ENCODE measurements at places on chromosomes 1 and 21.

DNA sequence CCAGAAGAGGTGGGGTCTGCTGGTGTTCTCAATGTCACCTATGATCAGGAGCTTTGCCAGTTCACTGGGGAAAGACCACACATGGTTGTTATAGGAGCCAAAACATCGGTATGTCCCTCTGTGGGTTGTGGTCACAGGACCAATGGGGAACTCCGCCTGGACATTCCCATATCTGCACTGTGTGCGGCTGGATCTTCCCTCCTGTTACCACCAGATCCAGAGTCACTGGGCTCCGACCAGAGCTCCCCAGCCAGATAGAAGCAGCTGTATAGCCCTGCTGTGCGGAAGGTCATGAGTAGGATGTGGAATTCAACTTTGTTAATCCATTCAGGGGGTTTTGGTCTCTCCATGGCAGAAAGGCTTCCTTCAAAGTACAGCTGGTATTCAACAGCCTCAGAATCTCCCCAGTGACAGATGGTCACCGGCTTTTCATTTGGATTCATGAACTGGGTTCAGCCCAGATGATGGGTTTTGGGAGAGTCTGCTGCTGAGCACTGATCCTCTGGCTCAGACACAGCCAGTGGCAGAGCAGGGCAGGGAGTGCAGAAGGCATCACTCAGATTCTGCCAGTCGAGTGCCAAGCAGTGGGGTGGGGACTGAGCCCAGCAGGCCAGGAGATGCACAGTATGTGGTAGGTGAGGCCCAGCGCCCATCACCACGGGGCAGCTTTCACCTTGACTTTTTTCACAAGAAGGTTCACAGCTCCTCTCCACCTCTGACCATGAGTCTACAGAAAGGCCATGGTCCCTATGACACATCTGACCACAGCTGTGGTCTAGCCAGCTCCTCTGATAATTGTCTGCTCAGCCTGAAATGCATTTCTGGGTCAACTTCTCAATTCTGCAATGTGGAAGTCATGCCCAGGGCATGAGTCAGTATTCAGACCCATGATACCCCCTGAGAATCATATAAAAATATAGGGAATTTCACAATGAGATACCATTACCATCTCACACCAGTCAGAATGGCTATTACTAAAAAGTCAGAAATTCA lies 2.9 kb upstream of the SHCBP1L start:
- DNase-seq, result no peak

GRCh38 chr1:27301052-27301422 lies 20.9 kb upstream of the TMEM222 start:
- DNase-seq, result no peak

GRCh38 chr21:45858180-45858579 lies 123.4 kb upstream of the COL6A1 start:
- DNase-seq, result no peak

- no peak for DNase-seq
These were observed 13.3 kb downstream of the PLPPR5 start for GRCh38 chr1:98991127-98992012.

- no peak for DNase-seq
These were observed 8.0 kb downstream of the KIAA1614 start for GRCh38 chr1:180920702-180921101.

- no peak for DNase-seq
These were observed 25.2 kb downstream of the CDC42 start for GRCh38 chr1:22077728-22078127.

DNA sequence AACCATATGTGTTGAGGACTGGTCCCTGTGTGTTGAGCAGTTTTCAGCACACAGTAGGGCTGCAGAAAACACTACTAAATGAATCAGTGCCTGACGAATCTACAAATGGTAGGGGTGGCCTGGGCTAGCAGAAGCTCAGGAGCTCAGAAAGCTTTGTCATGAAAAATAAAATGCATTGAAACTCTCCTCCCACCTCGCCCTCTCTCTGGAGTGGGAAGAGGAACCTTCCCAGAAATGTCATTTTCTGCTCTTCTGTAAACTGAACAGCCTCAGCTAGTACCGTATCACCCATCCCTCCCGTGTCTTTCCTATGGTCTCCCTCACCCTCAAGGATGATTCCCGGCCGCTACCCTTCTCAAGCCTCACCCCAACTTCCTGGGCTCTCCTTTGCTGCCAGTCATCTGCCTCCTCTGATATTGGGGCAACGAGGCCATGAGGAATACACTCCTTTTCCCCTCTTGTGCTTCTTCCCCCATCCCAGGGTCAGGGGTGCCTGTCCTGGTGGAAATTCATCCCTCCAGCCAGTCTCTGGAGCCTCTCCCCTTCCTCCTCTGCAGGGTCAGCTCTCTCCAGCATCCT lies 734.5 kb downstream of the PTPRU start:
- DNase-seq, result no peak

DNA sequence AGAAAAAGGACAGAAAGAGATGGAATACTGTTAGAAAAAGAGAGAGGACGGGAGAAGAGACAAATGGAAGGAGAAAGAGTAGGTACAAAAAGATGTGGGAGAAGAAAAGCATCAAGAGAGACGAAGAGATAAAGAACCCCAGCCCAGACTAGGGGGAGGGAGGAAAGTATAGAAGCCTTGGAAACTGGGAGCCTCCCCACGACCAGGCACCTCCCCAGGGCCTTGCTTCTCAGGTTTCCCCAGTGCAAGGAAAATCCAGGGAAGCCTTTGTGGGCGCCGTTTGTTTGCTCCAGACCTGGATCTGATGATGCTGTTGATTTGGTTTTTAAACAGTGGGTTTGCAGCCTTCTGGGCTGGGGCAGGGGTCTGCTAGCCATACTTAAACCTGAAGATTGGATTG lies 15.2 kb upstream of the ALX3 start:
- DNase-seq, result no peak

DNA sequence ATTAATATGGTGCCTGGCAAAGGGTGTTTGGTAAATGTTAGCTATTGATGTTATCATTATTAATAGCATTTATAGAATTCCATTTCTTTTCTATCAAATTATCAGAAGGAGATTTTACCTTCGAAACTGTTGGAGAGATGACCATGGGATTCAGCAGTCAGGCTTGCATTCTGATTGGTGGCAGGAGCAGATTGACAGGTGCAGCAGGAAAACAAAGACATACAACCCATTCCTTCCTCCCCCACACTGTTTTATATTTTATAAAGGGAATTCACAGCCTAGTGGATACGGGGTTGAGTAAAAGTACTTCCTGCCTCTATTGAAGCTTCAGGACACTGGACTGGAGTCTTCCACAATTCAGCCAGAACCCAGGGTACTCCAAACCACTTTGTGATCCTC lies 55.1 kb upstream of the SYT14 start:
- no peak for DNase-seq

GRCh38 chr1:223870617-223871574 lies 25.1 kb upstream of the TP53BP2 start:
- DNase-seq, result no peak

- no peak for DNase-seq
These were observed 41.0 kb downstream of the KCNH1 start for GRCh38 chr1:211092955-211093354.

- DNase-seq, result no peak
These were observed 8.1 kb upstream of the TMEM183A start for GRCh38 chr1:202998836-202999750.

DNA sequence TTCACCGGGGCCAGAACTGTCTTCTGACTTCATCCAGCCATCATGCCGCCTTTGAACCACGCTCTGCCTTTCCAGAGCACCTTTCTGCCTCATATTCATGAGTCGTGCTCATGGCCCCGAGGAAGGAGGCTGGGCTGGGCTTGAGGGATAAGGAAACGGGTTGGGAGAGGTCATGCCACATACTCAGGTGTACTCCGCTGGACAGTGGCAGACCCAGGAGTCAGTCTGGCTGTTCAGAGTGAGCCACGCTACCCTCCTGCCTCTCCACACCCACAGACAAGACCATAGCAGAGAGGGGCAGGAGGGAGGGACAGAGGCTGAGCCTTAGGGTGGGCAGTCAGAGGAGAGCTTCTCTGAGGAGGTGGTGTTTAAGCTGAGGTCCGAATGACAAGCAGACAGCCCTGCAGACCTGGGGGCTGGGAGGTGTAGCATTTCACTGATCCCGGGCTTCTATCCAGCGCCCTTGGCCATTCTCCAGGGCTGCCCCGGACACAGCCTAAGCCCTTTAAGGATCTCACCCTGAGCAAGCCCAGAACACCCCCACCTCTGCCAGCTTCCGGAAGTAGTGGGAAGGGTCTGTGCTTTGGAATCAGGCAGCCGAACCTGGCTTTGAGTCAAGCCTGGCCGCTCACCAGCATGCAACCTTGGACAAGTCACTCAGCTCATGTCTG lies 102.3 kb downstream of the LACTBL1 start:
- DNase-seq, result no peak

GRCh38 chr21:40681164-40681859 lies 165.6 kb downstream of the DSCAM start:
- no peak for DNase-seq

DNA sequence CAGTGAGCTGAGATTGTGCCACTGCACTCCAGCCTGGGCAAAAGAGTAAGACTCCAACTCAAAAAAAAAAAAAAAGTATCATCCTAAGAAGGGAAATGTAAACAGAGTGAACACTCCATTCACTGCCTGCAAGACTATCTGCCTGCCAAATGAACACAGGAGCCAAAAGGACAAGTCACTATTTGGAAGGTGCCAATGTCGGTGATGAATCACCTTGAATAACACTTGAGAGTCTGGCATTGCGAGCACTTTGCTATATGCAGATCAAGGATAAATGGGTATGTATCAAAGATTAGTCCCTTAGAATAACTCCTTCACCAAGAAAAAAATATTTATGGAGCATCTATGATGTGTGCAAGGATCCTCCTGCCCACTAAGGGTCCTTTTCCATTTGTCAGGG lies 6.6 kb downstream of the UBR4 start:
- no peak for DNase-seq

GRCh38 chr1:189141056-189141455 lies 1336.6 kb downstream of the BRINP3 start:
- DNase-seq, result no peak

DNA sequence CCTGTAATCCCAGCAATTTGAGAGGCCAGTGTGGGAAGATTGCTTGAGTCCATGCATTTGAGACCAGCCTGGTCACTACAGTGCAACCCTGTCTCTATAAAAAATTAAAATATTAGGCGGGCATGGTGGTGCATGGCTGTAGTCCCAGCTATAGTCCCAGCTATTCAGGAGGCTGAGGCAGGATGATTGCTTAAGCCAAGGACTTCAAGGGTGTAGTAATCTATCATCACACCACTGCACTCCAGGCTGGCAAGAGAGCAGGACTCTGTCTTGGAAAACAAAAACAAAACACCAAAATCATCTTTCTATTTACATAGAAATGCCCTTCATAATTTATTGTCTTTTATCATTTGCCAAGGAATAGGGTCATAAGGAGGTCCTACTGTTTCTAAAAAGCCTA lies 1274.1 kb upstream of the NCAM2 start:
- no peak for DNase-seq

DNA sequence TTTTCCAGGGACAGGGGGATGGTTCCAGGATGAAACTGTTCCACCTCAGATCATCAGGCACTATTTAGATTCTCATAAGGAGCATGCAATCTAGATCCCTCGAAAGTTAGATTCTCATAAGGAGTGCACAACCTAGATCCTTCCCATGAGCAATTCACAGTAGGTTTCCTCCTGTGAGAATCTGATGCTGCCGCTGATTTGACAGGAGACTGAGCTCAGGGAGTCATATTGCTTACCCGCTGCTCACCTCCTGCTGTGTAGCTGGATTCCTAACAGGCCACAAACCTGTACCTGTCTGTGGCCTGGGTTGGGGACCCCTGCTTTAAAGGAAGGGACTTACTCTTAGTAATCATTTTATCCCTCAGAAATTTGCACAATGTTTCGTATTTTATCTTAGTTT lies 9.3 kb downstream of the CTH start:
- DNase-seq, result no peak
